ENCODE measurements at places on chromosomes 3 and 15. TPM values are rescaled to one million over a fixed set of nuclear protein-coding genes. Genes with fewer than 3 reads are reported as not detected.

- no peak for DNase-seq
- no peaks in the 10 kb centered on the region for H3K4me1 ChIP-seq
- H3K27ac ChIP-seq = no peak overlapping the region
- H3K4me3 ChIP-seq = no peak overlapping the region
Observed at GRCh38 chr3:56862352-56863062, 60.8 kb upstream of the ARHGEF3 start.

DNA sequence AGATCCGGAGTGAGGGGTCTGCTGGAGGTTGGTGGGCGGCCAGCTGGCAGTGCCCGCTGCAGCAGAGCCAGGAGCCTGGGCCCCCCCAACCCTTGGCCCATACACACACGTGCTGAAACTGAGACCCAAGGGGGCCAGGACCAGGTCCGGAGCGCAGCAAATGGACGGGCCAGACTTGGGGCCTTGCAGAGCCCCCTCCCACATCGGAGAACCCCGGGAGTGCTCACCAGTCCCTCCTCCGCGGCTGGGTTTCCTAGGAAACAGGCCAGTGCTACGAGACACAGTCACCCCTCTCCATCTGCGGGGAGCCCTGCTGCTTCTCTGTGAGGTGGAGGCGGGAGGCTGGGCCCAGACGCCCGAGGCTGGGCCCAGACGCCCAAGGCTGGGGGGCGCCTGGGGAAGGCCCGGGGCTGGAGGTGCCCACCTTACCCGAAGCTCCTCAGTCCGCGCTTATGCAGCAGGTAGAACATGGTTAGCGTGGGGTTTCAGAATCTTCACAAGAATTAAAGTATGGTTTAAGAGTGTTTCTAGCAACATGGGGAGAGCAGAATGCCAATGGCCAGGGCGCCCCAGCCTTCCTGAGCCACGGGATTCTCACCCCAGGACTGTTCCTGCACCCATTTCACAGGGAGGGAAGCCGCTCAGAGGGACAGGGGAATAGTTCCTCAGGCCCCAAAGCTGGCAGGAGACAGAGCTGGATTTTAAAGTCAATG, 135.0 kb upstream of the PRR20G start:
- peaks cover 36% of the 10 kb centered on the region for H3K27me3 ChIP-seq
- H3K4me3 ChIP-seq = no peak overlapping the region
- H3K27ac ChIP-seq = no peak overlapping the region

DNA sequence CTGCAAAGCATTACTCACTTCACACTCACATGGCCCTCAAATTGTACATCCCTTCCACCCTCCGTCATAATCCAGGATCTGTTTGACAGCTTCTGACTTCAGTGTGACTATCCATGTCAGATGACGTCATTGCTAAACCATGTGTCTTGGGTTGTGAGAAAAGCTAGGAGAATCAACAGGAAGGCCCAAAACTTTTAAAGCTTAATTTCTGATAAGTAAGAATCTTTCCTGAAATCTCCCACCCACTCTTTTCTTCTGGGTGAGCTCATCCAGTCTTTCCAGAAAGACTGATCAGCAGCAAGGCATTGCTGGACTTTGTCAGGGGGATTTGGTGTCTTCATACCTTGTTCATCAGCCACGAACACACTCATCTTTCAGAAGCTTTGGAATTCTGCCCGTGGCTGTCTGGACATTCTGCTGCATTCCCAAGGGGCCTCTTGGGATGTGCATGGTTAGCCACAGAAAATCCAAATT, 11.5 kb upstream of the LMCD1 start:
- H3K27ac ChIP-seq = no peak overlapping the region
- no peaks in the 10 kb centered on the region for H3K36me3 ChIP-seq
- DNase-seq = no peak
- no peaks in the 10 kb centered on the region for H3K27me3 ChIP-seq
- H3K4me3 ChIP-seq = no peak overlapping the region
- H3K4me1 ChIP-seq = peaks cover 9% of the 10 kb centered on the region

GRCh38 chr3:181418233-181418632, 293.5 kb upstream of the SOX2 start:
- DNase-seq = no peak
- no peaks in the 10 kb centered on the region for H3K27me3 ChIP-seq

DNA sequence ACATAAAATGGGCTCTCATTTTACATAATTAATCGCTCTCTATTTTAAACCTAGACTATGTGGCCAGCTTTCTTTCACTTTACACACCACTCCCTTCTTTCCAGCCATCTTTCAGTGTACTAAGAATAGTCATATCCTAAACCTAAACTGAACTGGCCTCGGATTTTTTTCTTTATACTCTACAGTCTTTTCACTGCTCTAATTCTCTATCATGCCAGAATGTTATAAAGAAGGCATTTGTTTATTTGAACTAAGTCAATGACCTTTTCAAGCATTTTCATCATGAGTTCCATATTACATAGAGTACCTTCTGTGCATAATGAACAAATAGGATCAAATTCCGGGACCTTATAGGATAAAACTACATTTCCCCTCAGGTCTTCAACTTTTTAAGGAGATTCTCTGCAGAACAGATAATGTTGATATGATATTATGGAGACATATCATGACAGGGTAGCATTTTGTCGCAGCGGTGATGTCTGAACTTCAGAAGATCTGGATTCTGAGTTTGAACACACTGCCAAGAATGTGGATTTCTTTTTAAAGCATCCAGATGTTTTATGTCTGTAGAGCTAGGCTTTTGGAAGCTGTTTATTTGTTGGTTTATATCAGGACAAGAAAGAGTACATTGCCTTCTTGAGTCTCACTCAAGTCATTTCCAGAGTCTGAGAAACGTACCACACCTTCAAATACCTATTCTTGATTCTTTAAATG, 1047.3 kb downstream of the MCTP2 start:
- no peaks in the 10 kb centered on the region for H3K27me3 ChIP-seq
- DNase-seq = no peak
- H3K27ac ChIP-seq = peak overlapping the region; percentile 39
- H3K4me3 ChIP-seq = no peak overlapping the region

GRCh38 chr15:79458491-79458890, 26.4 kb downstream of the MINAR1 start:
- no peak for DNase-seq
- H3K4me1 ChIP-seq = no peaks in the 10 kb centered on the region
- no peaks in the 10 kb centered on the region for H3K36me3 ChIP-seq

- peaks cover 30% of the 10 kb centered on the region for H3K36me3 ChIP-seq
- no peaks in the 10 kb centered on the region for H3K27me3 ChIP-seq
- no peak for DNase-seq
- peak overlapping the region; percentile 50 for H3K4me3 ChIP-seq
- peaks cover 58% of the 10 kb centered on the region for H3K4me1 ChIP-seq
Observed at GRCh38 chr3:4986175-4986781, 7.0 kb downstream of the BHLHE40 start.

- H3K27ac ChIP-seq = no peak overlapping the region
- H3K36me3 ChIP-seq = peaks cover 30% of the 10 kb centered on the region
- no peak for DNase-seq
- H3K4me3 ChIP-seq = no peak overlapping the region
- H3K27me3 ChIP-seq = no peaks in the 10 kb centered on the region
Observed at GRCh38 chr15:79322306-79322705, 11.4 kb downstream of the TMED3 start.

DNA sequence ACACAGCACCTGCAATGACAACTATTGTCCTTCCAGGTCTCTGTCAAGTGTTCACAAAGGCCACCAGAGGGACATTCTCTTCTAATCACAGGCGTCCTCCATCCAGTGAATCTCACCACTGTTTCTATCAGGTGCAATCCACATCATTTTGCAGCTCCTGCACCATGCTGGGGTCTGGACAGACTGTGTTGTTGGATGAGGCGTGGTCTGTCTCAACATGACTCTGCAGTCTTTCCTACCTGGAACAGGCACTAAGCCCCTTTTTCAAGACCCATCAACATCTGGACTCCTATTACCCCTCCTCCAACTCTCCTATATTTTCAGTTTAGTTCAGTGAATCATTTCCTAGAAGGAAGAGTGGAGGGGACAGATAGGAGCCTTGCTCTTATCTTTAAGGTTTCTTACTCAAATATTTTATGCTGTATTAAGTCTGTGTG, 31.5 kb upstream of the VEPH1 start:
- H3K36me3 ChIP-seq = no peaks in the 10 kb centered on the region
- no peak overlapping the region for H3K4me3 ChIP-seq
- H3K27me3 ChIP-seq = no peaks in the 10 kb centered on the region
- no peak for DNase-seq

DNA sequence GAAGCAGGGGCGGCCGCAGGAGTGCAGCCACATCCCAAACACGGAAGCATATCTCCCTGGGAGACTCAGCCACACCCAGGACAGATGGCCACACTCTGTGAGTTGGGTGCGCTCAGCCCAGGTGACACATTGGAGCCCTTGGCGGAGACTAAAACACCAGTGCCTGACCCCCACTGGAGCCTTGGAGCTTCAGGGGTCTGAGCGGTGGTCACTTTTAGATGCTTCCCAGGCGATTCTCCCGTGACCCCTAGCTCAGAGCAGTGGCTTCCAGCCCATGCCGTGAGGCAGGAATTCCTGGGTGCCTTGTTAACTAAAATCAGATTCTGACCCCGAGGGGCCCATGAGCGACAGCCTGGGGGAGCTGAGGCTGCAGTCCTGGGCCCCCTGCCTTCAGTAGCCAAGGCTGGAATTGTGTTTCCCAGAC, 54.5 kb downstream of the PLXNA1 start:
- no peaks in the 10 kb centered on the region for H3K27me3 ChIP-seq
- H3K4me1 ChIP-seq = no peaks in the 10 kb centered on the region

DNA sequence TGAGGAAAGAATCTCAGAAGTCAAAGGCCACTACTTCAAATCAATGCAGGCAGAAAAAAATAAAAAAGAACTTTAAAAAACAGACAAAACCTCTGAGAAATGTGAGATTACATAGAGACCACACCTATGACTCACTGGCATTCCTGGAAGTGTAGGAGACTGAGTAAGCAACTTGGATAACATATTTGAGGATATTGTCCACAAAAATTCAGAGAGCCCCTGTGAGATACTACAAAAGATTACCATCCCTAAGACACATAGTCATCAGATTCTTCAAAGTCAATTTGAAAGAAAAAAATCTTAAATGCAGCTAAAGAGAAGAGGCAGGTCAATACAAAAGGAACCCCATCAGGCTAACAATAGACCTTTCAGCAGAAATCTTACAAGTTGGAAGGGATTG, 887.3 kb downstream of the NTRK3 start:
- no peaks in the 10 kb centered on the region for H3K4me1 ChIP-seq
- no peak overlapping the region for H3K27ac ChIP-seq
- DNase-seq = no peak
- H3K4me3 ChIP-seq = no peak overlapping the region
- no peaks in the 10 kb centered on the region for H3K27me3 ChIP-seq
- H3K36me3 ChIP-seq = no peaks in the 10 kb centered on the region

GRCh38 chr3:4401441-4401840, 65.6 kb downstream of the SUMF1 start:
- no peak for DNase-seq
- H3K27me3 ChIP-seq = no peaks in the 10 kb centered on the region
- peaks cover 17% of the 10 kb centered on the region for H3K36me3 ChIP-seq
- no peak overlapping the region for H3K27ac ChIP-seq

DNA sequence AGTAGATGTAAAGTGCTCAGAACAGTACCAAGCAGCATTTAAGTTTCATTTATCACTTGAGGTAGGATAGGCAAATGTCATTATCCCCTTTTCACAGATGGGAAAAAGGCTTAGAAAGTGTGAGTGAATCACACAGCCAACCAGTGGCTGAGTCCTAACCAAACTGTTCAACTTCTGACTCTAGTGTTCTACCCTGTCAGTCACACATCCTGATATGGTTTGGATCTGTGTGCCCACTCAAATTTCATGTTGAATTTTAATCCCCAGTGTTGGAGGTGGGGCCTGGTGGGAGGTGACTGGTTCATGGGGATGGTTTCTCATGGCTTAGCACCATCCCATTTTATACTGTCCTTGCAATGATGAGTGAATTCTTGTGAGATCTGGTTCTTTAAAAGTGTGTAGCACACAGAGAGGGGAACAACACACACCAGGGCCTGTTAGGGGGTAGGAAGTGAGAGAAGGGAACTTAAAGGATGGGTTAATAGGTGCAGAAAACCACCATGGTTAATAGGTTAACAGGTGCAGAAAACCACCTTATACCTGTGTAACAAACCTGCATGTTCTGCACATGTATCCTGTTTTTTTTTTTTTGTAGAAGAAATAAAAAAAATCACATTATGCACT, 304.7 kb downstream of the SUCLG2 start:
- no peak overlapping the region for H3K4me3 ChIP-seq
- H3K27ac ChIP-seq = no peak overlapping the region
- DNase-seq = no peak
- no peaks in the 10 kb centered on the region for H3K4me1 ChIP-seq

Gene GOLGA8J
- total RNA-seq = not detected

Gene PPM1L
- 13.5 TPM for total RNA-seq

Gene SLC28A2
- 0.35 TPM for total RNA-seq
